ENCODE measurements at places on chromosomes 2 and 18. TPM values are rescaled to one million over a fixed set of nuclear protein-coding genes. Genes with fewer than 3 reads are reported as not detected.

GRCh38 chr2:124879640-124880039 lies 854.6 kb downstream of the CNTNAP5 start:
- no peak for DNase-seq

DNA sequence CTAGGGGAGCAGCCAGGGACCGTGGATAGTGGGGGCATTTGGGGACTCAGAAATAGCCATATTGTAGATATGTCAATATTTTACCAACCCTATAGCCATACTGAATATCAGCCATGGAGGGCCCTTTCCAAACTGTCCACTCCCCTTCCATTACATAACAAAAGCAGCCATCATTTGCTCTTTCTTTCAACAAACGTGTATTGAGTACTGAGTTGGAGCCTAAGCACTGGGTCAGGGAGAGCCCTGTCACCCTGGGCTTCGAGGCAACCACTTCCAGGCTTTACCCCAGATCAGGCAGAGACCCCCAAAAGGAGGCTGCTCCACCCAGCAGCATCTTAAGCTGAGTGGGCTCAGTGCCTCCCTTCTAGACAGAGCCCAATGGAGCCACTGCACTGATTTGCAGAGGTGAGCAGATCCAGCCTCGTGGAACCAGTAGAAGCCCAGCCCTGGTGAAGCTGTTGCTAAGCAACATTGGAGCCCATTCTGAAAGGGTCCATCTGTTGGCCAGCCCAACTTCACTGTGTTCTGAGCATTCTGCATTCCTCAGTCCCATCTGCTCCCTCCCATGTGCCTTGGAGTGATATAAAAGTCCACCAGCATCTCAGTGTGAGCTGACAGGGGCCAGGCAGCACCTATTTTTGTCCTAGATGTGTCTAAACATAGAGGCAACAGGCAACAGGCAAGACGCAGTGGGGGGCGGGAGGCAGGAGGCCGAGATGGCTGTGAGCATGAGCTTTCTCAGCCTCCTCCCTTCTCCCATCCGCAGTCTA lies 112.1 kb downstream of the PLB1 start:
- DNase-seq = no peak

DNA sequence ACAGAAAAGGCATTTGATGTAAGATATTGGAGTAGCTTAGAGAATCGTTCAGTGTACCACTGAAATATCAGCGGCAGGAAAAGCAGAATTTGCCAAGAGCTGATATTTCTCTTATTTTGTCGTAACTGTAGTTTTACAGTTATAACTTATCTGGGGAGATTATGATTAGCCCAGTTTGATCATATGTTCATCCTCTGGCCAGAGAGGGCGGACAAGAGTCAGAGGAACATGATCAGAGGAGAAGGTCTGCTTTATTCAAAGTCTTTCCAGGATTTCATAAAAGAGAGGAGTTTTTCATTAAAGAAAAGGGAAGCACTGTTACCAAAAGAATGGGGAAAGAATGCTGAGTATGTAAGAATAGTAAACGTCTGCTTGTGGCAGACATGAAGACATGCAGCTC lies 1655.6 kb downstream of the DPP10 start:
- DNase-seq = no peak

DNA sequence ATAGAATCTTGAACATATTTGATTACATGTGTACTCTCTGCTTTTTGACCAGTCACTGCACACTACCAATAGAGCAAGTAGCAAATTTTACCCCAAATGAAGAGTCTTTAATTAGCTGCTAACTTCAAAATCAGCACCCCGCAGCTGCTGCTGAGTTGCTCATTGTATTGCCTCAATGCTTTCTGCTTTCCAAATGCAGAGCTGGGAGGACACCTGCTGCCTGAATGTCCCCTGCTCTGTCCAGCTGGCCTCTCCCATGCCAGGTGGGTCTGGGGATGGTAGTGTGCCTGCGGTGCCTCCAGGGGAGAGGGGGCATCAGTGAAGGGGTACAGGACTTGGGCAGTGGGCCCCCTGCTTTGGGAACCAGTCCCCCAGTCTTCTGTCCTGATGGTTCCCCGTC lies 184.8 kb downstream of the PRKCE start:
- no peak for DNase-seq

DNA sequence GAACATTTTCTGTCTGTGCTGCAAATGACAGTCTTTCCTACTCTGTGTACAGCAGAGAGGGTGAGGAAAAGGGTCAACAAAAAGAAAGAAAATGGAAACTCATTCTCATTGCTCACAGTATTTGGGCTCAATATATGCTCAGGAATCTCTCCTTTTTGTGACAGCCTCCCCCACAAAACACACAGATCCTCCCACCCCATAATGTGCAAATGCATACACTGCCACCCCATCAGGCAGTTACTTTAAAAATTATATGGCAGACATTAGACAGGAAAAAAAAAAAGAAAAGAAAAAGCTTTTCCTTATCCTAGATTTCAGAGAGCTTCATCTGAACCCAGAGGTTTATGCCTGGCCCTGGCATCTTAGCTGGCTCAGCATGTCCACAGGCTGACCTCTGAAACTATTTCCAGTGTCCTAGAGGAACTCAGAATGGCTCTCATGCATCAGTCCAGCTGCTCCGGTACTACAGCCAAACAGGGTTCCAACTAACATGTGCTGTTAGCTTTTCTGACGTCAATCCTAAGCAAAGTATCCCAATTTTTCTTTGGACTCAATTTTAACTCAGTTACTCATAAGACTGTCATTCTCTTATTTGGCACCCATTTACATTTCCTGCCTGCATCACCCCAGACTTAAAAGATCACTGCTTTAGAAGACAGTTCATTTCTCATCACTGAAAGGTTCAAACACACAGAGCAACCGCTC lies 105.9 kb downstream of the RBMS1 start:
- no peak for DNase-seq

GRCh38 chr2:190822043-190822442 lies 58.6 kb upstream of the GLS start:
- no peak for DNase-seq

DNA sequence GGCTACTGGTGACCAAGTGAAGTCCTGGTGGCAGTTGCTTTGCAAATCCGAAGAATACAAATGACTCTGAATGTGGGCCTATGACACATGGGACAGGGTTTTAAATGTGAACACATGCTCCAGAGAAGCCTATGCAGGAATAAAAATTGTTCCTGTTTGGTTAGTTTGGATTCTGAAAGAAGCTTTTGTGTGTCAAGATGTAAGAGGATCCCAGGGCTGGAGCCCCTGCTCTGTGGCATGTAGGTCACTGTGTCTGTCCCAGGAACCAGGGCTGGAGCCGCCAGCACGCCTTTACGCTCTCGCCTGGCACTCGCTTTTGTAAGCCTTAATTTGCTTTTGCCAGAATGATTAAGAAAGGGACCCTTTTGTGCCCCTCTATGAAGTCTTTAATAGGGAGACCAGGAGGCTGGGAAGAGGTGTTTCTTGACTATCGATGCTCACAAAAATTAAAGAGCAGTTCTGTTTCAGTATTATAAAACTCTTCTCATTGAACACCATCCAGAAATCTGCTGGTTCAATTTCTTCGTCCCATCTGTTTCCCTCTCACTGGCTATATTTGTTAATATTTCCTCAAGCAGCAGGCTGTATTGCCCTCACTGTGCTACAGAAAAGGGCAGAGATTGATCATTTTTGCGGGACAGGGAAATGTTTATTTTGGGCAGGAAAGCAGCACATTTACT lies 532.7 kb upstream of the POU3F3 start:
- no peak for DNase-seq

DNA sequence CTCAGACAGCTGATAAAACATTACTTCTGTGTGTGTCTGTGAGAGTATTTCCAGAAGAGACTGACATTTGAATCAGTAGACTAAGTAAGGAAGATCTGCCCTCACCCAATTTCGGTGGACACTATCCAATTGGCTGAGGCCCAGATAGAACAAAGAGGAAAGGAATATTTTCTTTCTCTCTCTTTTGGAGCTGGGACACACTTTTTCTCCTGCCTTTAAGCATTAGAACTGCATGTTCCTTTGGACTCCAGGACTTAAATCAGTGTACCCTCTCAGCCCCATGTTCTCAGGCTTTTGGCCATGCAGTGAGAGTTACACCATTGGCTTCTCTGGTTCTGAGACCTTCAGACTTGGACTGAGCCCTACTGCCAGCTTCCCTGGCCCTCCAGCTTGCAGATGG lies 3.3 kb upstream of the SRBD1 start:
- DNase-seq = no peak

DNA sequence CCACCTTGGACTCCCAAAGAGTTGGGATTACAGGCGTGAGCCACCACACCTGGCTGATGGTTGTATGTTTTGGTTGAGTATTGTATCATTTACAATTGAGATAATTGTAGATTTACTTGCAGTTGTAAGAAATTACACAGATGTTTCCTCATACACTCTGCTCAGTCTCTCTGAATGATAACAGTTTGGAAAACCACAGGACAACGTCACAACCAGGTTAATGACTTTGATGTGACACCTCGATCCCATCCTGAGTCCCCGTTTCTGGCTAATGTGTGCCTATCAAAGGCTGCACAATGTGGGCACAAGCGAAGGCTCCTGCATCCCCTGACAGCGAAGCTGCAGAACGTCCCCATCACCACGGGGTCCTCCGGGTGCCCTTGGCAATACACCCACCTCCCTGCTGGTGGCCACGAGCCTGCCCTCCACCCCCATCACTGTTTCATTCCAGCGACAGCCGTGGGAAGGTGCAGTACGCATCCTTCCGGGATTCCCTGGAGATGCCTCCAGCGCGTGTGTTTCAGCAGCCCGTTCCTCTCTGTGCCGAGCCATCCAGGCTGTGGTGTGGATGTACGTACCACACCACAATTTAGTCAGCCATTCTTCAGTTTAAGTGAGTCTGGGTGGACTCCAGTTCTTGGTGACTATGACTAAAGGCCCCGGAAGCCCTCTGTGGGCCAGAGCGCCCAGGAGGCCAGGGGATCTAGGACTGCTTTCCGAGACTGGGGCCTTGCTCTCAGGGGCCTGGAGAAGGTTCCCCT lies 4.3 kb upstream of the PDCD1 start:
- no peak for DNase-seq

DNA sequence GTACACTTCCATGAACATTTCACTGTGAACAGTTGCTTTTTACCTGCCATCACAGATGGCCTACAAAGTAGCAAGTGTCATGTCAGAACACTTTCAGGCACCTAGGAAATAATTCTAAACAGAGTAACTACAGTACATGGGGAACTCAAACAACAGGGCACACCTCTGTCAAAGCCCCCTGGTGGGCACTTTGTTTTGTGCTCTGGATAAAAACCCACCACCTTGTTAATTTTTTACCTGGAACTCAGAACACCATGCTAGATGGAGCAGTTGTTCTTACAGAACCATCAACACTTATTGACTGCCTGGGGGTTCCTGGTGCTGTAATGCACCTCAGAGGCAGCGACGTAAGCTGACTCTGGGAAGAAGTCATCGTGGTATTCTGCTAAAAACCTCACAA lies 2.3 kb downstream of the MSL3B start:
- DNase-seq = no peak

- no peak for DNase-seq
These were observed 998 bp upstream of the SLC66A3 start for GRCh38 chr2:11154016-11154922.

GRCh38 chr18:48540251-48541025 lies 1.6 kb downstream of the CTIF start:
- DNase-seq = peak; percentile 62

DNA sequence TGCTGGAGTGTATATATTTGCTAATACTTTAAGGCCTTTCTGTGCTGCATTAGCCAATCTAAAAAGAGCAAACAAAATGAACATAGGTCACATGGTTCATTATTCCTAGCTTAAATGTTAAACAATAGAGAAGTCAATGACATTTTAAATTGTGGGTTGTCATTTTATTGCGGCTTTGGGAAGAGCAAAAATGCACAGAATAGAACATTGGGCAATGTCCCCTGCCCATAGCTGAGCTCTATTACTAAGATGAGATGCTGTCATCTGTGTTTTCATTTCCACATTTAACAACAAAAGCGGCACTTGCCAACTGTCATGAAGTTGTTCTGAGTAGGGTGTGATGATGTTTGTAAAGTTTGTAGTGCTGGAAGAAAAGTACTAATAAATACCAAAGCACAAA lies 3.2 kb upstream of the VAPA start:
- no peak for DNase-seq

- no peak for DNase-seq
These were observed 152.6 kb downstream of the FAM210A start for GRCh38 chr18:13573750-13574149.

DNA sequence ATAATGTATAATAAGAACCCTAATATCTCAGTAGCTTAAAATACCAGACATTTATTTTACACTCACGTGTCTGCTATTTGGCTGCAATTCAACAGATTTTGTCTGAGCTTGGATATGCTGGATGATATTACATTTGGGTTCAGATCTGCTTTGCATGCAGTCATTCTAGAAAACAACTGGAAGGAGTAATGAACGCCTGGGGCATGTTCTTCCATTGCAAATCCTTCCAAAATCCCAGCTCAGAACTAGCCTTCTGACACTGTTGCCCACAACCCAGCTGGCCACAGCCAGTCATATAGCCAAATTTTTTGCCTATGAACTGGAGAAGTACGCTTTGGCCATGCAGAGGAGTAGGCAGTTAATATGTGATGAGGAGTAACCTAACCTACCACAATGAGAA lies 597.8 kb upstream of the VRK2 start:
- no peak for DNase-seq

DNA sequence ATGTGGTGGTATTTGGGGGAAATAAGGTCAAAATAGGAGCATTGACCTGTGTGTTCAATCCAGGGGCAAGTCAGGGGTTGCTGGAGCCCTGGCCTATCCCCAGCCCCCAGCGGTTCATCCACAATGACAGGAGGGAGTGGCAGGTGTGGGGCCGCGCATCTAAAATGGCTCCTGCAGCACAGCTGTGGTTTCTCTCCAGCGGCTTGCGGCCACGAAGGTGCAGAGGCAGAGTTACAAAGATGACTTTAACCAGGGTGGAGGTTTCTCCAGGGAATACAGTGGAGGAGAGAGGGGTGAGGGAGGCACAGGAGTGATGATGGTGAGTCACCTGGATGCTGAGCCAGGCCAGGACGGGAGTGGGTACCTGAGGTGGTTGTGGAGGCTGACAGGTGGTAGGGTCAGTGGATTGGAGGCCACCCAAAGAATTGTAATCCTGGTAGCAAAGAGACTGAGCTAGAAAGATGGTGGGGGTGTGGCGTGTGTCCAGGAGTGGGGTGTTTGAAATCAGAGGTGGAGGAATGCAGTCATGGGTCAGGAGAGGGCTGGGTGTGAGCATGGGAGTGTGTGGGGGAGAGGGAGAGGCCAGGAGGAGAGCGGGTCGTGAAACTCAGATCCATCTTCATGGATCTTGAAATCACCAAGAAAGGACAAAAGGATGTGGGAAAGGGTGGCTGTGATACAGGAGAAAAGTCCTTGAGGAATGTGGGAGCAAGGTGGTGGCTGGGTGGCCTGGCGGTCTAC lies 83.2 kb downstream of the CTIF start:
- DNase-seq = no peak

DNA sequence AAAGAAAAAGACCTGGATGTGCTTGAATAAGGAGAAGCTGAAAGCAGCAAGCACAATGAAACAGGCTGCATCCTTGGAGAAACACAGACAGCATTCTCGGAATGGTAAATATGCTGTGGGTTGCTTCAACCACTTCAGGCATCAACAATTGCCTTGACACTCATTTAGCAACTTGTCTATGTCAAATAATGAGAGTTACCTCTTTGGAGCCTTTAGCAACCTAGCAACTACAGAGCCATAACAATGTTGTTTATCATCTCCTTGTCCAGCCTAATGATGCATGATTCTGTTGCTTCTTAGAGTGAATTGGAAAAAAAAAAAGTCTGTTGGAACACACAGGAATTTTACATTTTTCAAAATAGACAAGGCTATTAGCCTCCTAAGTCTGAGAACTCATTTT lies 410.6 kb downstream of the PIK3C3 start:
- no peak for DNase-seq

The MC2R gene
- not detected for total RNA-seq

The RGPD3 gene
- 0.57 TPM for total RNA-seq

The ALPI gene
- not detected for total RNA-seq

The ABCG8 gene
- not detected for total RNA-seq

The CLEC4F gene
- total RNA-seq = 1.1 TPM
